NK-92 treated with Interleukin-12 subunit alpha and Interleukin-12 subunit beta, amount 100 ng/mL, for 24 hours (cell line): ENCODE measurements at places on chromosomes 12 and 14.

DNA sequence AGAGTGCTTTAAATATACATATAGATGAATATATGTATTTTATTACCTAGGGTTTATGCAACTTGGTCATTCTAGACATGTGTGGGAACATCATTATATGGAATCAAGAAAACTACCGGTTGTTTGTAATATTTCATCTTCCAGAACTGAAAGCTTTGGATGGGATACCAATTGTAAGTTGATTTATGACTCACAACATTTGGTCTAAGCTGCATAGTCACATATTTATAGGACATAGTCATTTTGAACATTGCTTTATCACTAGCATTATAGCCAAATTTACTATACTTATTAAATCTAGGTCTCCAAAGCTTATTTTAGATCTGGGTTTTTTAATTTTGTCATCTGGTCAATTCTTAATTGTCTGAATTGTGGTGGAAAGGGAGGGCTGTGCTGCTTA is 83.7 kb upstream of the PCNX4 start:
- DNase-seq: no peak

DNA sequence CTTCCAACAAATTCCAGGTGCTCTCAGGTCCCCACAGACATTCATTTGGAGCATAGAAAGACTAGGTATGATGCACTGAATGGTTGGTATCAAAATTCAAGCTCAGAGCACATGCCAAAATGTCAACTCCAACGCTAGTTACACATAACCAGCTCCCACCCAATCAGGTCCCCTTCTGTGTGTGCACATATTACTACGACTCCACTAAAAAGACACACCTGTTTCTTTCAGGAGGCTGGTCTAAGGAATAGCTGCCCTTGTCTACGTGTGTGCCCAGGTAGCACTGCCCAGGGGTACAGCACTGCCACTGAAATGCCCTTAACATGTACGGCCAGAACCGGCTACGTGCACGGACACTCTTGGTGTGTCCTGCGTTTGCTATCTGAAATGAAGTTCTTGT is 138.1 kb downstream of the KCNK10 start:
- no peak for DNase-seq

GRCh38 chr12:88615490-88615889 is 35.2 kb upstream of the KITLG start:
- no peak for DNase-seq

DNA sequence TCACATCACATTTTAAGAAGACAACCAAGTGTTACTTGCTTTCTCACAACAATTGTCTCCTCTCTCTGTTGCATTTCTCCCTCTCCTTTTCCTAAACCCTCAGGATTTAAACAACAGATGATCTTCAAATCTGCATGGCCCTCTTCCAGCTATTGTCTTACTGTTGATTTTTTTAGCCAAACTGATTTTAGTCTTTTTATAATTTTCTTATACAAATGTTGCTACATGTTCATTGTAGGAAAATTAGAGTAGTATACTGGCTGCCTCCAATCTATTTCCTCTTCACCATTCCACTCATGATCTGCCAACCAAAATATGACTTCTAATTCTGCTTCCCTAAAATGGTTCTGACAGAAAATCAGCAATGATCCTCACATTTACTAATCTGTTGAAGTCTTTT is 1.4 kb upstream of the KERA start:
- DNase-seq: no peak

- no peak for DNase-seq
These were observed 52.0 kb downstream of the PIK3C2G start for GRCh38 chr12:18313306-18313705.

DNA sequence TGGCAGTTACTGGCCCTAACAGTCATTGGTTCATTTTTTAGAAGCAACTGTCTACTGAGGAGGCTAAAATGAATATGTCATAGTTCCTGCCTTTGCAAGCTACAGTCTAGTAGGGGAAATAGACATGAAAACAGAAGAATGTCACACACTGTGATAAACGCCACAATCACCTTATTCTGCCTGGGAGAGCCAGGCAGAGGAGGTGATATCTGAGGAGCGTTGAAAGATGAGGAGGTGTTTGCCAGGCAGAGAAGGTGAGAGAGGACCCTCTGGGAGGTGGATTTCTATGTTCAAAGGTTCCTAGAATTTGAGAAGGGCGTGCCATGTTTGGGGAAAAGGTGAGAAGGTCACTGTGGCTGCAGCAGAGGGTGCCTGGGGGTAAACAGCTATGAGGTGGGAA is 185.7 kb downstream of the PAX9 start:
- no peak for DNase-seq

GRCh38 chr12:53967421-53967925 is 5.5 kb upstream of the HOXC11 start:
- DNase-seq: no peak

DNA sequence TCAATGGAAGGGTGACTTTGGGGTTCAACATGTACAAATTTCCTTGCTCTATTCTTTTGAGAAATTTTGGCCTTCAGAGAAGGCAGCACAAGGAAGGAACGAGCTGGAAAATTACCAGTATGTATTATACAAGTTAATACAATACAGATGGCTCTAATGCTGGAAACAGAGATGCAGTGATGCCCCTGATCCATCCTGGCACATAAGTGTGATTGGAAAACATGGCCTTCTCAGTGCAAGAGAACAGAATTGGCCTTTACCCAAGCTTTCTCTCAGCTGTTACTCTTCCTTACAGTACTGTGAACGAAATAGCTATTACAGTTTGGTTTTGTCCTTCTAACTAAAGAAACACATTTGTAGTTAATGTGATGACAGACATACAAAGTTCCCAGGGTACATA is 102.5 kb upstream of the GPHB5 start:
- DNase-seq: no peak

DNA sequence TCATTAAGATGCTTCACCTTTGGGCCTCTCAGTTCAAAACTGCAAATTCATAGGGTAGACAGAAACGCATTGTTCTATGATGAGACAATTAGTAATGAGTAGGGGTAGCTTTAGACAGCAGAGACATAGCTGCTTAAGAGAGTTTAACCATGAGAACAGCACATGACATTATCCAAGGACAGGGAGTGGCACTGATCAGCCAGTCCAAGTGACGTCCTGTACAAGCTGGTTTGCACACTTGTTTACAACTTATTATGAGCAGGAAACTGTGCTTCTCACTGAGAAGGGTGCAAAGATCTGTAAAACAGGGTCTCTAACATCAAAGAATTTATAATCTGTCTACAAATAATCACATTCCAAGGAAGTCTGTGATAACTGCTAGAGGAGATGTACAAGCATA is 11.2 kb upstream of the SRSF5 start:
- no peak for DNase-seq

- DNase-seq: no peak
These were observed 102.0 kb downstream of the PEBP1 start for GRCh38 chr12:118237908-118238307.

DNA sequence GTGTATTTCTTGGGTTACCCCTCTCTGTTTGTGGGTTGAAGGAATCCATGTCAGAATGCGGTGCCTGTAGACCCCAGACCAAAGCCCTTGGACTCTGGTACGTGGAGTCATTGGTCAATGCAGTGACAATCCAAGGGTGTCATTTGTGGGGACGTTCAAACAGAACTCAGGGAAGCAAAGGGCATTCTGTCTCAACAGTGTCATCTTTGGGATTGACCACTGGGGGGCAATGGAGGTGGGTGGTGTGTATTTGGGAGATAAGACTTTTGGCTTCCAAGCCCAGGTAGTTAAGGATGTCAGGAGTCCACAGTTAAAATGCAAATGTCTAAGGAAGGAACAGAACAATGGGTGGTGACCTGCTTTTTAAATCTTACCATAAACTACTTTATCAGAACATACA is 54.6 kb upstream of the CCDC175 start:
- no peak for DNase-seq

GRCh38 chr14:94545131-94545841 is 16.0 kb upstream of the SERPINA4 start:
- no peak for DNase-seq

DNA sequence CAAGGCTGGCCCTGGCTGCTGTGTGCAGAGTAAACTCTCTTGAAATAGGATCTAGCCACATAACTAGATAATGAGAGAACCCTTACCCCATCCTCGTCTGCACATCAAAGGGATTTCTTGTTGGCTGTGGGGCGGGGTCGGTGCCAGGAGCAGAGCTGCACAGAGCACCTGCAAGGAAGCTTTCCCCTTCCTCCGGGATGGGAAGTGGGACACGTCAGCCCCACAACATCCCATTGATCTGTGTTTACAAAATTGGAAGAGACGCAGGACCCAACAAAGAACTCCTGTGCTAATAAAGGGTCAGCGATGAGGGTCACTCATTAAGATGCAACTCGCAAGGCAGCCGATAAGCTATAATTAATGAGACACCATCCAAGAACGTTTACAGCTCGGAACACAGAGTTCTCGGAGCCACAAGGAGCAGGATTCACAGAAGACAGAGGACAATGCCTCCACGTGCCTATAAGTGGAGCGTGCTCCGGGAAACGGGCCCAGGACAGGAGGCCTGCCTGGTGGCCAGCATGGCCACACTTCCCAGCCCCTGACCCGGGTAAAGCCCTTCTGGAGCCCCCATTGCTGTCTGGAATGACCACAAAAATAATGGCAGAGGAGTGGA is 171.5 kb downstream of the SLC15A4 start:
- DNase-seq: no peak

DNA sequence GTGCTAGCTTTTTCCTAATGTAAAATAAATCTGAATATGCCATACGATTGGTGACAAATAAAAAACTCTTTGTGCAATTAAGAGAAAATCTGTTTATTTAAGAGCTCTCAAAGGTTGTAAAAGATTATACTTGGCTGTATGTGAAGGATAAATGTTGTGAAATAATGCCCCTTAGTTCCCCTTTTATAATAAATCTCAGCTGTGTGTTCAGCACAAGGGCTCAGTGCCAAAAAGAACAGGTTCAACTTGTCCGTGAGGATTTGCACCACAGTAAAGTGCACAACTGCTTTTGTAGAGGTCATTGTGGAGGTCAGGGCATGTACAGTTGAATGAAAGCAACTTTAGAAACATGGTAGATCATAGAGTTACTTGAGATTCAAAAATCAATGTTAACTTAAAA is 118.6 kb downstream of the TRMT5 start:
- DNase-seq: no peak

- DNase-seq: no peak
These were observed 104.6 kb downstream of the ITPR2 start for GRCh38 chr12:26728205-26729050.

GRCh38 chr12:89551747-89552146 is 25.9 kb upstream of the POC1B start:
- no peak for DNase-seq

- DNase-seq: no peak
These were observed 84.2 kb downstream of the GCH1 start for GRCh38 chr14:54818201-54819133.

GRCh38 chr14:63981569-63981968 is 128.8 kb downstream of the SYNE2 start:
- no peak for DNase-seq

GRCh38 chr14:78075033-78075432 is 95.1 kb upstream of the NRXN3 start:
- DNase-seq: no peak

DNA sequence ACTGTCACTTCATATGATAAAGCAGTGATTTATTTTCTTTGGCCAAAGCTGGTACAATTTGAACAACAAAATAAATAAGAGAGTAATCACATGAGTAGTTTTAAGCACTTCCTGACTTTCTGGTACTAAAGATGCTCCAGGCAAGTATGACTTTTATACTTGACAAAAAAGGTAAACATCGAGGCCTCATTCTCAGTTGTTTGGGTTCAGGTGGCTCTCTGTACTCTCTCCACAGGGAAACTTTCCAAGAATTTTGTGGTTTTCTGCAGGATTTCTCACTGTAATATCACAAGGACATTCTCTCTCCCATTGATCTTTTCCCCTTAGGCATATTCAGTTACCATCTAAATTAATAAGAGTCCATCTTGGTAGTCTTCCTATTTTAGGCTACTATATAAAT is 26.6 kb upstream of the KCNC2 start:
- DNase-seq: no peak

GRCh38 chr14:82604819-82605218 is 1071.2 kb upstream of the SEL1L start:
- no peak for DNase-seq

DNA sequence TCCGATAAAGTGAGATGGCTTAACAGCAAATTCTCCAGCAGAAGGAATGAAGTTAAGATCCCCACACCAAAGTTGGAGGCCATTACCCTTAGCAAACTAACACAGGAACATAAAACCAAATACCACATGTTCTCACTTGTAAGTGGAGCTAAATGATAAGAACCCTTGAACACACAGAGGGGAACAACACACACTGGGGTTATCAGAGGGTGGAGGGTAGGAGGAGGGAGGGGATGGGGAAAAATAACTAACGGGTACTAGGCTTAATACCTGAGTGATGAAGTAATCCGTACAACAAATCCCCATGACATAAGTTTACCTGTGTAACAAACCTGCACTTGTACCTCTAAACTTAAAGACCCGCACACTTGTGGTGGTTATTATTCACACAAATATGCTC is 240.4 kb upstream of the NAV3 start:
- DNase-seq: no peak

DNA sequence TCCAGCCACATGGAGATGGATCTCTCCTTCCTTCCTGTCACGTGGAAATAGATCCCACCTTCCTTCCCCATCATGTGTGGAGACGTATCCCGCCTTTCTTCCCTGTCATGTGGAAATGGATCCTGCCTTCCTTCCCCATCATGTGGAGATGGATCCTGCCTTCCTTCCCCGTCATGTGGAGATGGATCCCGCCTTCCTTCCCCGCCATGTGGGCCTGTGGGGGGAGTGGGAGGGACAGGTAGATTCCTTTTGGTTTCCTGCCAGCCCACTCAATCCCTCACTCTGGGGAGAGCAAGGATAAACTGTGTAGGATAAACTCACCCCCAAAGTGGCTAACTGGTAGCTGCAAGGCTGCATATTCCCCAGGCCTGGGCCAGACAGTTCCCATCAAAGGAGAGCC is 31.7 kb upstream of the TDRD9 start:
- DNase-seq: no peak
